Thymus (tissue), 14 donors: ENCODE measurements at places on chromosomes 5 and 9. TPM values are rescaled to one million over a fixed set of nuclear protein-coding genes. Genes with fewer than 3 reads are reported as not detected.

DNA sequence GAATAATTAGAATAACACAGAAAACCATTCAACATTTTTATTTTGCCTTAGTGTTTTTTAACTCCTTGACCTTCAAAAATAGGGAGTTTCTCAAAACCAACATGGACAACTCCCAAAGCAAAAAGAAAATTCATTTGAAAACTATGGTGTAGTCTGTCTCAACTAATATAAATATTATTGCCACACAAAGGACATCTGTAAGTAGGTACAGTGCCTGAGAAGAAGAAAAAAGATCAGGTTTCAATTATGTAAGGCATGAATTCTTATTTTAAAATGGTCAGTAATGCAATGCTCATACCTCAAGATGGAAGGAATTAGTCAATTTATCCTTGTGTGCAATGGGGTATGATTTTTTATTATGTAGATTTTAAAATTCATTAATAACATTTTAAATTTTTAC lies 109.6 kb upstream of the CNTLN start:
- no peak for DNase-seq

DNA sequence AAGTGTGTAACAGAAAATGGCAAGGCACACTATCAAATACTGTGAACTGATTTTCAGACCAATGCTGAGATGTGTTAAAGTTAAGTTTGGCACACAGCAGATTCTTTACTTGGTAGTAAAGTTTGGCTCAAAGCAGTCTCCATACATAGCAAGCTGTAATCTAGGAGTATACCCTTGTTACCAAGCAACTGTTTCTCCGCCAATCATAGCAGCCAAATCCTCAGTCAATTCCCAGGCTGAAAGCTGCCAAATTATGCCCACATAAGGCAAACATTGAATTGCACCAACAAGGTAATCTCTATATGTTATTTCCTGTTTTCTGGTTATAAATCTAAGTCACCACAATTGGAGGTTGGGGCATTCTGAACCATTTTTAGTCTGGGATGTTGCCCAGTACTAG lies 345.7 kb downstream of the DEPDC1B start:
- DNase-seq = no peak

DNA sequence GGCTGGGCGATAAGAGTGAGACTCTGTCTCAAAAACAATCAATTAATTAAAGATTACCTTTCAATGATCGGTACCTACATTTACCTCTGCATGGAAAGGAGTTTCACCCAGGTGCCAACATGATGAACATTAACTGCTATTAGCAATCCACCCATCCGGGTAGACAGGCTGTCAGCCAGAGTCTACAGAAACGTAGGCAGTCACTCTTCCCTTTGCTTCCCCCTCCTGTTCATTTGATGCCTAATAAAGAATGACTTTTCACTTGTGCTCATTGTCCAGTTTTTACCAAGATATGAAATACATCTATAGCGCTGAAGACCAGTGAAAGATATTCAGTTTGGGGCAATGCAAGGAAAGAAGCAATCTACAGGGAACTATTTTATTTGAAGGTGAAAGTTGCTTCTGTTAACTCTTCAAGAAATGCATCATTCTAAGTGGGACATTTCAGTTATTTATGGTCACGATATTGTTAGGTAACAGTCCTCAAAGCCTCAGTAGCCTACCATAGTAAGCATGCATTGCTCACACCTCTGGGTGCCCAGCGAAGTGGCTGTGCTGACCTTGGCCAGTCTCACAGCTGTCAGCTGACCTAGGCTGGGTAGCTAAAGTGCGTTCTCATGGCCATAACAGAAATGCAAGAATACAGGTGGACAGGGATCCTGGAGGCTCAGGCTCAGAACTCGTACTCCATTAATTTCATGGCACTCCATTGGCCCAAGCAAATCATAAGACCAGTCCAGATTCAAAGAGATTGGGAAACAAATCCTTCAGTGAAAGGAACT lies 87.2 kb upstream of the DMRT1 start:
- no peak for DNase-seq

GRCh38 chr5:1926471-1927341 lies 44.0 kb upstream of the IRX4 start:
- DNase-seq = no peak

DNA sequence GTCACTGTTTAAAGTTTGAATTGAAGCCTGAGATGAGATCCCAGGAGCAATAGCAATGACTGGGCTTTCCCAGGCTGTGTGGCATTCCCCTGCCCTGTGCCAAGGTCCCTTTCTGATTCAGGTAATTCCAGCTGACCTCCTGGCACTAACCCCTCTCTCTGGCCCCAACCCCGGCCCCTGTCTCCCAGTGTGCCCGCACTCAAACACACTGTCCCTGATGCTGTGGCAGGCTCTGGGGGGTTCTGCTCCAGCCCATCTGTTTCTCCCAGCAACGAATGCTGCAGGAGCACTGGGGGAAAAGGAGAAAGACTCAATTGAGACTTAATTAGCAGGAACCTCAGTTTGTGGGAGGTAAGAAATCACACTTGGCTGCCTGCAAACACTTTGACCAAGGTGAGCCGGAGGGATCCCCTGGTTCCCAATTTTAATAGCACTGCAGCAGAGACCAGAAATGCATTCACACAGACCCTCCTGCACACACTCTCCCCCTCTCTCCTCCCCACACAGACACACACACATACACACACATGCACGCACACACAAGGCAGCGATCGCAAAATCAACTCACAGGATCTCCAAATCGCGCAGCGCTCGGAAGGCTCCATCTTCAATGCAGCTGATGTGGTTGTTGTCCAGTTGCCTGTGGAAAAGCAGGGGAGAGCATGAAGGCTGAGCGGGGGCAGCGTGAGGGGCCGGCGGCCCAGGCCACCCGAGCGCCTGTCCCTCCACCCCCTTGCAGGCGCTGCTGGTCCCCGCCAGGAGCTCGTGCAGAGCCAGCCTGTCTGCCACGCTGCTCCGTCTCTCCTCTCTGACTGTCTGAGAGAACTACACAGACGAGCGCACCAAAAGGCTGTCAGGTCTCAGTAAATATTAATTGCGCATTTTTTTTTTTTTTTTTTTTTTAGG lies 265.1 kb upstream of the PANK3 start:
- no peak for DNase-seq

- no peak for DNase-seq
These were observed 512.6 kb downstream of the RAB3C start for GRCh38 chr5:59095480-59095879.

GRCh38 chr9:134670851-134671281 lies 29.3 kb downstream of the COL5A1 start:
- no peak for DNase-seq

DNA sequence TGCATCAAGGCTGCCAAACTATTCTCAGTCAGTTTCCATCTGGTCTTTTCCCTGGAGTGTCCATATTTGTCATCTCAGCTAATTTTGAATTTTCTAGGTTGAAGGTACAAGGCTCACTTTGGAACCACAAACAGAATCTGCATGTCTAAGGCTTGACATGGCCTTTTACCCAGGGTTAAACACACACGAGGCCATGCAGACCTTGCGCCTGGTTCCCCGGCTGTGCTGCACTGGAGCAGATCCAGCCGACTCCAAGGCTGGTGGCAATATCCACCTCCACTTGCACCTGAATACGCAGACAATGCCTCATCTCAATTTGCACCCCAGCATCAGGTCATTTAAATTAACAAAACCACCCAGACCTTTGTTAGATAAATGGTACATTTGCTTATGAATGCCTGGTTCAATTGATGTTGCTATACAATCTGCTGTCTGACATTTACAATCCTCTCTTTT lies 276.2 kb downstream of the HSPA4 start:
- no peak for DNase-seq

DNA sequence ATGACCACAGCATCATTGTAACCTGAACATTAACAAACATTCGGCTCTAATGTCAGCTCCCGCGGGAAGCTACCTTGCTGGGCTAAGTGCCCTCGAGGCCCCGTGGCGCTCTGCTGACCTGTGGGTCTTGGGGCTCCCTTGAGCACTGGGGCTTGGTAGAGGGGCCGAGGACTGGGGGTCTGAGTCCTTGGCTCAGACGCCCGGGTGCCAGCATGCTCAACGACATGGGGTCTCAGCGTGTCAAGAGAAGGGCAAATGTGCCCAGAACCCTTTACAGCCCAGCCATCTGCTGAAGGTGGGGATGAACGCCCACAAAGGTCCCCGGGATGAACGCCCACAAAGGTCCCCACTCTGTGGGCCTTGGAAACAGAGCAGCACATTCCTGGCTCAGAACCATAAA lies 39.7 kb upstream of the SARDH start:
- DNase-seq = no peak

DNA sequence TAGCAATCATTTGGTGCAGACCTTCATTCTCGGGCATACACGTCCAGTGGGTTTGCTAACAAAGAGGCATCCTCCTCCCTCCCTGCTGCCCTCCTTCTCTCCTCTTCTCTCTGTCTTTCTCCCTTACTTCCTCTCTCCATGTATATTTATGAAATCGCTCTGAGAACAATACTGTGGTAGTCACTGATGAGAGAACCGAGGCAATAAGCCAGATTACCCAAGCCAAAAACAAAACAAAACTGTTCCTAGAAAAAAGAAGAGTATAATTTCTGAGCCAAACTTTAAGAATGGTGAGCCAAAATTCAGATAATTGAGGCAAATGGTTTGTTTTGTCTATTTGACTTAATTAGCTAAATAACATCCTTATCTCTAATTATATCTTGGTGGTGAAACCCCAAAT lies 15.8 kb upstream of the HMHB1 start:
- no peak for DNase-seq

DNA sequence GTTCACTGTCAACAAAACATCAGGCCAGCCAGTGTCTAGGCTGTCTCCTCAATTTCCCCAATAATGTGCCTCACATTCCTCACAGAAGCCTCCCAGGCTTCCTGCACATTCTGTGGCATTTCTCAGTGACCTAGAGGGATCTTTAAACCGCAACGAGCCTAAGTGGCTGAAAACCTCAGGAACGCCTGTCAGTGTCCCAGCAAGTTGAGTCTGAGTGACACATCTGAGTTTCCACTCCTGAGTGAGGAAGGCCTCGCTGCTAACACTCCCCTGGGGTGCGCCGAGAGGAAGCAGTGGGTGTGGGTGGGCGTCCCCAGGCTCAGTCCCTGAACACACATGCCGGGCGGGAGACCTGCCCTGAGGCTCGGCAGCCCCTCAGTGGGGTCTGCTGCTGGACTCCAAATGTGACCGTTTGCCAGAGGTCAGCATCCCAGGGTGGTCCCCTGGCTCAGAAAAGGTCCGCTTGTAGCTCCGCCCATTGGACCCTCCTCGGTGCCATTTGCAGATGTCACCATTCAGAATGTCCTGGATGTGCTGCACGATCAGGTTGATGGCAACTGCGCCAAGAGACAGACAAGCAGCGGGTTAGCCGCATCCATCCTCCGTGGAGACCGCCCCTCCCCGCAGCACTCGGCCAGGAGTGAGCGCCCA lies 6.3 kb downstream of the UCK1 start:
- no peak for DNase-seq

- DNase-seq = no peak
These were observed 43.3 kb upstream of the NEURL1B start for GRCh38 chr5:172597755-172598155.

DNA sequence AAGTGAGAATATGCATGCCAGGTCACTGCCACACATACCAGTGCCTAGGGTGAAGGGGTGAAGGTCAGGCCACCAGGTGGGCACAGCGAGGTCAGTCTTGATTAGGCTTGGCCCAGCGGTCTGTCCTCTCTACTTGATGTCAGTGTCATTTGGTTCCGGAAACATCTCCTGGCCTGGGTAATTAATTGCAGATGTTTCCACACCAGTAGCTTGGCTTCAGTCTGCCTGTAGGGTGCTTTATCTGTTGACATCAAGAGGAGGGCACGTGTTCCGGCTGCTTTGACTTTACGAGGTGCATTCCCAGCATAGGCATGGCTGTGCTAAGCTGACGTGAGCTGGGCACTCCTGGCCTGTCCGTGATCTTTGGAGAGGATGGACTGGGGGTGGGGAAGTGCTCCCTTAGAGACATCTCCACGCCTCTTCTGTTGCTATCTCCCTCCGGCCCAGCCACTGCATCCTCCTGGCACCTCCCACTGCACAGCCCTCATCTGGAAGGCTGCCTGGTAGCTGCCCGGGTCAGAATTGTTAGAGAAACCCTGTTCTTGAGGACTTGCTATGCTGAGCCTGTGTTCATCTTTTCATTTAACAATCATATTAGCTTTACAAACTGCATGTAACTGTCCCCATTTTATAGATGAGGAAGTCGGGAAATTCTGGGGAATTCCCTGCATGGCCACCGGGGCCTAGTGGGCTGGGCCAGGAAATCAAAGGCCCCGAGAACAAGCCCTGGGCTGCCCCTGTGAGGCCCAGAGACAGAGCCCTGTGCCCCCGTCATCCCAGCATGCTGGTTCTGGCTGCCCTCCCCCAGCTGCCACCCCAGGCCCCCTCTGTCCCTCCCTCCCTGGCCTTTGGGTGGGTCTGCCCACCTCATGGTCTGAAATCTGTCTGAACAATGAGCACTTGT lies 29.1 kb downstream of the JADE2 start:
- no peak for DNase-seq

- no peak for DNase-seq
These were observed 51.2 kb downstream of the SIL1 start for GRCh38 chr5:139146809-139147482.

GRCh38 chr9:70410368-70410767 lies 4.1 kb downstream of the KLF9 start:
- DNase-seq = no peak

- no peak for DNase-seq
These were observed 25.2 kb downstream of the MCC start for GRCh38 chr5:113463032-113463431.

- DNase-seq = no peak
These were observed 2.8 kb upstream of the DPP7 start for GRCh38 chr9:137117269-137117731.

DNA sequence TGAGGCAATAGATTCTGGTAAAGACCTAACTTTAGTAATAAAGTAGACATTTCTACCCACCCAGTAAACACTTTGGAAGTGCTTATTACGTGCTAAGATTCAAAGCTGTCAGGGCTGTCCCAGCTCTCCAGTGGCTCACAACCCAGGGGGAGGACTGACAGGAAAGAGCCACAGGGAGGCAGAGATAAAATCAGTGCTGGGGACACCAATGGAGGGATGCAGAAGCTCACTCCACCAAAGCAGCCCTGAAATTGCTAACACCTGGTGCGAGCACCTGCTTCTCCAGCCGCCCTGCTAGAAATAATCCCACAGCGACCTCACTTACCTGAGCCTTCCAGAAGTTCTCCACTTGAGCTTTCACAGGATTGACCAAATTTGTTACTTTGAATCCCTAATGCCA lies 501.0 kb downstream of the BNC2 start:
- DNase-seq = no peak

GRCh38 chr9:86202338-86202882 lies 57.0 kb downstream of the C9orf153 start:
- DNase-seq = peak; percentile 0

GPR150 gene
- 0.89 TPM for polyA plus RNA-seq

PPP3R2 gene
- polyA plus RNA-seq = 0.02 TPM

ZNF474 gene
- polyA plus RNA-seq = 0.50 TPM

TLR4 gene
- polyA plus RNA-seq = 4.7 TPM

CCDC180 gene
- 9.6 TPM for polyA plus RNA-seq

BNC2 gene
- polyA plus RNA-seq = 1.8 TPM

FCN2 gene
- polyA plus RNA-seq = 0.75 TPM

BHMT2 gene
- polyA plus RNA-seq = 1.0 TPM

APBB3 gene
- polyA plus RNA-seq = 51.2 TPM

SHC3 gene
- polyA plus RNA-seq = 0.16 TPM

ZDHHC12 gene
- polyA plus RNA-seq = 46.4 TPM

UBE2QL1 gene
- polyA plus RNA-seq = 1.1 TPM

PCDHGB3 gene
- 0.14 TPM for polyA plus RNA-seq

PCDHGA6 gene
- 1.2 TPM for polyA plus RNA-seq

RNF183 gene
- 0.46 TPM for polyA plus RNA-seq

TMEM252 gene
- not detected for polyA plus RNA-seq
